ENCODE measurements at places on chromosomes 12 and 14.

DNA sequence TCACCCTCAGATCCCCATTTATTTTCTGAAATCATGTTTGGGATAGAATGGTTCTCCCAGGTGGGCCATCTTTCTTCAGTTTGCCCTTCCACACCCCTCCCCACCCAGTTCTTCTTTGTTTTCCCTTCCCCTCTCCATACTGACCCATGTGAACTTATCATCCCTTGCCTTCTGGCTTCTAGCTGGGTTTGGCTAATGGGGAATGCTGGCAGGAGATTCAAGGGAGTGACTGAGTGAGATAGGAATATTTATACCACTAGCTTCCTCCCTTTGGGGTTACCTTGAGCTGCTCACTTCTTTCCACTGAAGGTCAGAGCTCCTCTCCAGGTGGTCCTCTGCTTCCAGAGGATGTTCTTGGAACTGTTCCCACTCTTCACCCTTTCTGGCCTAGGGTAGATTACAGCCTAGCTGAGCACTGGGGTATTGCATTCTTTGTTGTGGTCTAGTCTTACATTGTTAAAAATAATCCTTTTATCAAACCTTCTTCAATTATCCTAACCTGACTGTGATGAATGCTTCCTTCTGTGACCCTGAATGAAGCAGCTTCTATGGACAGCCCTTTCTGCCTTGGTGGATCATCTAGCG lies 88.3 kb upstream of the ATP2B1 start:
- DNase-seq = no peak

GRCh38 chr14:69982220-69982839 lies 103.1 kb downstream of the SMOC1 start:
- no peak for DNase-seq

DNA sequence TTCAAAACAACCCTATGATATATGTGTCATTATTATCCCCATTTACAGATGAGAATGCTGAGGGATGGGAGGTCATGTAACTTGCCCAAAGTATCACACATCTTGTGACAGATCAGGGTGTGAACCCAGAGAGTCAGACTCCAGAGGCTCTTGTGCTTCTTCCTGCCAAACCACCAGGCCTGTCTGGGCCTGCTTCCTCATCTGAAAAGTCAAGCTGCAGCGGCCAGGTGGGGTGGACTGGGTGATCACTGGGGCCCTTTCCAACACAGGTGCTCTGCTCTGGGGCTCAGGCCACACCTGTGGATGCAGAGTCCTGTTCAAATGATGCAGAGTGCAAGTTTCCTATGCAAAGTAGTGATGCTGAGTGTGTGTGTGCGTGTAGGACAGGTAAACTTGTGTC lies 26.7 kb downstream of the TSPAN11 start:
- no peak for DNase-seq

- DNase-seq = no peak
Measured at GRCh38 chr12:47547077-47547476, 158.8 kb downstream of the RPAP3 start.

DNA sequence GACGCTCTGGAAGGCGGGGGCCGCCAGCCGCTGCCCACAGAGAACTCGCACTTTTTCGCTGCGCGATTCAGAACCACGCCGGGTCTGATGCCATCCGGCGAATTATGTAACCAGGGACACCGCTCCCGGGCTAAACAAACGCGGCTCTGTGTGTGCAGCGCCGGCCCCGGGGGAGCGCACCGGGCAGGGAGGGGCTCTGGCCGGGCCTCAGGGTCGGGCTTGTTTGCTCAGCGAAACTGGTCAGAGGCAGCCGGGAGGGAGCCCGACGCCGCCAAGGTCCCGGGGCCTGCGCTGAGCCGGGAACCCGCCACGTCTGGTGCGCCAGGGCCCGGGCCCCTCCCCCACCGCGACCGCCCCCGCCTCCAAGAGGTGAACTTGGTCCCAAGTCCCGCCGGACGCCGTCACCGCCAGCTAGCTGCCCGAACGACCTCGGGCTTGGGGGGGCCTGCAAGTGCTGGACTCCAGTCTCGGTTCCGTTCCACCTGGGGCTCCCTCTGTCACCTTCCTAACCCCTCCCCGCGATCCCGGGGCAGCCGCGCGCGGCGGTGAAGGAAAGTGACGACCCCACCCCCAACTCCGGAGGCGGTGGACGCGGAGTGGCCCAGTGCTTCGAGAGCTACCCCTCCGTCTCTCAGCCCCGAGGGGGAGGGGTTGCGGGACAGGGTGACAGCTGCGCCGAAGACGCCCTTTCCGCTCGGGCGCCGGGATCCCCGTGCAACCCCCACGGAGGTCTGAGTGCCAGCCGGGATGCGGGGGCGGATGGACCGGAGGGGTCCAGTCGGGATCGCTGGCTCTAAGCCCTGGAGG lies 848 bp downstream of the CTDSP2 start:
- DNase-seq = peak; percentile 57

- no peak for DNase-seq
Measured at GRCh38 chr12:53844994-53845844, 93.4 kb upstream of the HOXC13 start.

GRCh38 chr12:69816082-69816481 lies 8.9 kb upstream of the MYRFL start:
- DNase-seq = no peak

DNA sequence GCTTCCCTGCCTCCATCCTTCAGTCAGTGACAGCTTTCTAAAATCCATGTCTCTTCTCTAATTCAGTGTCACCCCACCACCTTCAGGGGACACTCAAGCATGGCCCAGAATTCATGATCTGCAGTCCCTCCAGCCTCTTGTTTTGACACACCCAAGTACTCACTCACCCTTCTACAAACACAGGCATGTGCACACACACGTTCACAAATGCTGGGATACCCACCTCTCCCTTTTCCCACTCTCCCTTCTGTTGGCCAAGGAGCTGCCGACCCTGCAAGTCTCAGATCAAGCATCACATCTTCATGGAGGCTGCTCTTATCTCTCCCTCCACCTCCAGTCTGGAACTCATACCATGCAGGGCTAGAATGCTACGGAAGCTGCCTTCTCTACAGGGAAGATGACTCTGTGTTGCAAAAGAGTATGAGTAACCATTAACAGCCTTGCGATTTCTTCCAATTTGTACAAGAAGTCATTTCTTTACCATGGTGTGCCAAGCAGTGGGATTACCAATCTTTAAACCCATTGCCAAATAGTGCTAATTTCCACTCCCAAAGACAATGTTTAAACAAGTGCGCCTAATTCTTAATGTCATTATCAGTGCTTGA lies 196.1 kb downstream of the BCL11B start:
- no peak for DNase-seq

GRCh38 chr12:52442600-52443061 lies 8.5 kb upstream of the KRT75 start:
- DNase-seq = no peak

- no peak for DNase-seq
Measured at GRCh38 chr12:124497658-124498057, 69.8 kb downstream of the NCOR2 start.

- no peak for DNase-seq
Measured at GRCh38 chr12:76143343-76144244, 59.1 kb upstream of the NAP1L1 start.

GRCh38 chr12:96054244-96054610 lies 18.8 kb upstream of the LTA4H start:
- DNase-seq = no peak

GRCh38 chr14:94244182-94244581 lies 48.9 kb downstream of the SERPINA10 start:
- DNase-seq = no peak

DNA sequence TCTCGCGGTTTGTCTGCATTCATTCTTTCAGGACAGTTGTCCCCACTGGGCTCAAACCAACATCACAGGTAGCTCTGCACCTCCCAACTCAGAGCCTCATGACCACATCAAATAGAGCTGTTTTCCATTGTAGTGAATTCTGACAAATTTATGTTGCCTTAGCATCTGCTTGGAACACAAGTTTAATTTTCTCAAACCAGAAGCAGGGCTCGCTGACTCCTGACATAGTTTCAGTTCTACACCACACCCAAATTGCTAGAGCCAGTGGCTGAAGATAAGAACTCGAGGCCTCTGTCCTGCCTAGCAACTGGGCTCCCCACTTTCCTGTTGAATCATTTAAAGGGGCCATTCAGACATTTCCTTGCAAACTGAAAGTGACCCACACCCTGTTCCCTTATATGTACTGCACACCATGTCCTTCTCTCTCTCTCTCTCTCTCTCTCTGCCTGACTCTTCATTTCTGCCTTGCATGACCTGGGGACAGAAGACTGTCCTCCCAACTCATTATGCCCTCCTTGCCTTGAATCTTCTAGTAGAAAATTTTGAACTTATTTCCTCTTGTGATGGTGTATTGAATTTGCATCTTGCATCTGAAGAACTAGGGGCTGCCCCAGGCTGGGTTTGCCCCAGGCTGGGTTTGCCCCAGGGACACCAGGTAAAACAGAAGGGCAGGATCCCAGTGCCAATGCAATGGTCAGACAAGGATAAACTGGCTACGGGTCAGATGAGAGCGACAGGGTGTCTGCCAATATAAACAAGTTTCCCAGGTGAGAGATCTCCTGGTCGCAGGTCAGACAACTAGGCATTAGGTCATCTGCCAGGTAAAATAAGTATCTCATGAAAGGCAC lies 9.7 kb upstream of the WSCD2 start:
- no peak for DNase-seq

DNA sequence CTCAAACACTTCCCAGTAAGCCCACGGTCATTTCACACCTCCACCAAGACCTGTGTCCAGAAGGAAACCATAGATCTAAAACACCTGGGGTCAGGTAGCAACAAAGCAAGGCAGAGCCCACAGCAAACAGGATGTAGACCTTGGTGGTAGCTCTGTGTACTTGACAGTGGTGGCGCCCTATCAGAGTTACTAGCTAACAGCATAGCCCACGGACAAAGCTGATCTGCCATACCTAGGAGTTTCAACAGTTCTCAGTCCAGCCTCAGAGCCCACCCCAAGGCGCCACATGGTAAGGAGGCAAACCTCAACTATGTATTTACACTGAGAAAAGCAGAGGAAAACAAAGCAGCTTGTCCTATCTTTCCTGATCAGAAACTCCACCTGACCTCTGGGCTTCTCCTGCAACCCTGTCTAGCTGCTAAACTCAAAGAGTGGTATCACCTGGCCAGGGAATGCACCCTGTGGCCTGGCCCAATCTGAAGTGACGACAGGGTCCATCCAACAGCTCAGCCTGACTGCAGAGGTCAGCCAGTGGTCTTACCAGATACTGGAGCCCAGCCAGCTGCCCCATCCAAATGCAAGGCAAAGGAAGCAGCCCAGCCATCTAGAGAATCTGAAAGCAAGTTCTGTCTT lies 46.3 kb downstream of the STON2 start:
- DNase-seq = no peak

- DNase-seq = no peak
Measured at GRCh38 chr14:60735416-60735815, 855 bp downstream of the MNAT1 start.

DNA sequence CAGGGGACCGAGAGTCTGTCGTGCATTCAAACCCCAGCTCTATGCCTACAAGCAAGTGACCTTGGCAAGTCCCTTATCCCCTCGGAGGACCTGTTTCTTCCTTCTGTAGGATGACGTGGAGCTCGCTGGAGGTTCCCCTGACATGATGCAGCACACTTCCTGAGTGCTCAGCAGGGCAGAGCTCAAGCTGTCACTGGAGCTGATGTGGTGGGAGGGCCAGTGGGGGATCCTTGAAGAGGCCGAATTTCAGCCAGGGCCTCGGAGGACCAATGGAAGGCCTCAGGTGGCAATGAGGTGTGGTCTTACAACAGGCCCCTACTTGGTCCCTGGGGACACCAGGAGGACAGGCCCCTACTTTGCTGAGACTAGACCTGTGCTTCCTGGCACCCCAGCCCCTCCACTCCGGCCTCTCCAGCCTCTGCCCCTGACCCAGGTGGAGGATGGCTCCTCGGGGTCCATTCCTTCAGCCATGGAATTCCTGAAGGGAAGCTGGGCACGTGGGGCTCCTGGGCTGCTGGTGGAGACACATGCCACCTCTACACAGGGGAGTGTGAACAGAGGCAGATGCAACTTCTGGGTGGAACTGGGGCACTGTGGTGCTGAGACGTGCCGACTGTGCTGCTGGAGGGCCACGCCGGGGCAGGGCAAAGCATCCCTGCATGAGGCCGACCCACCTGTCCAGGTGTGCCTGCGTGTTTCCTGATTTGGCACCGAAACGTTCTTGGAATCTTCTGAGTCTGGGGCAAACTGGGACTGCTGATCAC lies 18.7 kb upstream of the KIF26A start:
- DNase-seq = peak; percentile 14

DNA sequence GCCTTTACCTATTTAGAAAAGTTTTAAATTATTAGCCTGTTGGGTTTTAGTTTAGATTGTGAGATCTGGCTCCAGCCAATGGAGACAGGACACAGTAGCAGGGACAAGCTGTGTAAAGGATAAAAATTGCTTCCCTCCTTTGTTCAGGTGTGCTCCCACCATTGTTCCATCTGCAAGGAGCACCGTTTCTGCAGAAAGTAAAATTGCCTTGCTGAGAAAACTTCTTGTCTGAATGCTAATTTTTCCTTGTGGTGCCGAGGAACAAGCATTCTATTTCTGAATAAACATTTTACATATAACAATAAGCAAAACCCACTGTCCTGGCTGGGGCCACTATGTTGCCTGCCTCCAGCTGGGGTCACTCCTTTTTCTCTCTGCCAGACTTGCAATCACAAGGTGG lies 72.7 kb upstream of the ZFP36L1 start:
- DNase-seq = no peak

GRCh38 chr12:53254816-53255545 lies 13.1 kb upstream of the ESPL1 start:
- DNase-seq = no peak

DNA sequence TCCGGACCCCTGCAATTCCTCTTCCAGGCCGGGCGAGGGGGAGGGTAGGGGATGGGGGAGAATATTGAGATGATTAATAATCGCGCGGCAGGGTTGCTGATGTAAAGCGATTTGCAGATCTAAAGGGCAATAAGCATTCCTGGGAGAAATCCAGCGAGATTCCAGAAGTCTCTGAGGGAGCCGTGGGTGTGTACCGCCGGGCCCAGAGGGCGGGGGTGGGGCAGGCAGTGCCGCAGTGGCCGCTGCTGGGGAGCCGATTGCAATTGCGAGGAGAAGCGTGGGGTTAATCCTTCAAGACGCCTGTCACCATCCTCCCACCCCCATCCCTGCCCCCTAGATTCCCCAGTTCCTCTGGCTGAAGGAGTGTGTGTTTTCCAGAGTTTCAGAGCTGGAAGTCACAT lies 16.4 kb downstream of the FOS start:
- DNase-seq = peak; percentile 43

- DNase-seq = no peak
Measured at GRCh38 chr12:88958153-88958552, 377.9 kb upstream of the KITLG start.

- DNase-seq = no peak
Measured at GRCh38 chr14:44914849-44915248, 46.9 kb downstream of the KLHL28 start.

DNA sequence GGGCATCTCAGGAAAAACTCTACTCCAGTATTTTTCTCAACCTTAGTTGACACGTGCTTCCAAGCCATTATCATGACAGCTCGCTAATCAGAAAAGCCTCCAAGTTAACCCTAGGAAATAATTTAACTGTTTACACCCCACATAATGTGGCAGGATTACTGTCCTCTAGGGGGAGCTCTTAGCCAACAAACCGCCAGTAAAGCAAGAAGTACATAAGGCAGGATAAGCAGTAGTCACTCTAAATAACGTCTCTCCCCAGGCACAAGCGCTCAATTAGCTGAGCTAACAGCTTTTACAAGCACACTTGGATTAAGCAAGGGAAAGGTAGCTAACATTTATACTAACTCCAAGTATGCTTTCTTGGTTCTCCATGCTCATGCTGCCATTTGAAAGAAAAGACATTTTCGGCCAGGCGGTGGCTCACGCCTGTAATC lies 22.8 kb downstream of the APOBEC1 start:
- DNase-seq = no peak
